Stimulated activated CD8-positive, alpha-beta memory T cell treated with anti-CD3 and anti-CD28 coated beads, Interleukin-7, amount 100 ng/mL, for 1 hour (primary cell): ENCODE measurements at places on chromosomes 4 and X.

DNA sequence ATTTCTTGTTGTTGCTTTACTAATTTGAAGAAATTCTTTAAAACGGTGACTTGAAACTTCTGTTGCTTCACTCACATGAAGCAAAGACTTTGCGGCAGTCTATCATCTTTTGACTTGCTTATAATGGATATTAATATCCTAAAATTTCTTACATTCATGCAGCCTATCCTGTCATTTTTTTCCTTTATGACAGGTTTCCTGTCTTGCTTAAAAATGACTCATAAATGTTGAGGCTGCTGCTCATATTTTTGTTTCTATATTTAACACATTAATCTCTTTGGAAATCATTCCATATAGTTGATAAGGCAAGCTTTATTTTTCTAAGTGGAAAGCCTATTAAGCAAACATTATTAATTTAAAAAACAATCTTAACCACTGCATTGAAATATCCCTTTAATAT, 176.6 kb upstream of the GALNTL6 start:
- DNase-seq, result no peak

DNA sequence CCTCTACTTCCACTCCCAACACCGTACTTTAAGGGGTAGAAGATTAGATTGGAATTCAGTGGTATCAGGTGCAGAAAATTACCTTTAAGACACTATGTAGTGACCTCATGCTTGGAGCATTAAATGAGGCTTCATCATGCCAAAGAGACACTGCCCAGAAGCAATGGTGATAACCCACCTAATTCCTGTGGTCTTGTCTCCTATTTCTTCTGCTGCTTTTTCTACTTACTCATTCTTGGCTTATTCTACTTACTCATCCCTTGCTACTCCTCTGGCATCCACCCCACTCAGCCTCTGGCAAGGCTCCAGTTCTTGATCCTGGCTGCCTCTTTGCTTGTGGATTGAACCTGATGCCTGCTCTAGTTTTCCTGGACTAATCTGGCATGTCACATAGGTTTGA, 62.3 kb upstream of the ADAMTS3 start:
- DNase-seq, result no peak

DNA sequence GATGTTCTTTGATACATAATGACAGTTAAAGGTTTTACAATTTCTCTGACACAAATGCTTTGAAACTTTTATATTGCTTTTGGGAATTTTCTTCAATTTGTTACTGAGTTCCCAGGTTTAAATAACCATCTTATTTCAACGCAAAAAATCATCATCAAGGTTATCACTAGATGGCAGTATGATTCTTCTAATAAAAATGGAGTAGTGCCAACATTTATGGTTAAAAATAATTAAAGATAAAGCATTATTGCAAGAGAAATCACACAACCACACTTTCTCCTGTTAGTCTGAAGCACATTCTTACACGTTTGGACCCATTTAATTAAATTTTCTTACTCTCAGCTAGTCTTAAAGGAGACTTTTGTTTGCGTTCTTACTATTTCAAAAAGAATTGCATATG, 611.3 kb upstream of the CPXCR1 start:
- DNase-seq, result no peak

- no peak for DNase-seq
These were observed 156.2 kb downstream of the ENOX2 start for GRCh38 chrX:130746709-130747342.

GRCh38 chrX:39953879-39954278, 143.9 kb downstream of the BCOR start:
- DNase-seq, result no peak

DNA sequence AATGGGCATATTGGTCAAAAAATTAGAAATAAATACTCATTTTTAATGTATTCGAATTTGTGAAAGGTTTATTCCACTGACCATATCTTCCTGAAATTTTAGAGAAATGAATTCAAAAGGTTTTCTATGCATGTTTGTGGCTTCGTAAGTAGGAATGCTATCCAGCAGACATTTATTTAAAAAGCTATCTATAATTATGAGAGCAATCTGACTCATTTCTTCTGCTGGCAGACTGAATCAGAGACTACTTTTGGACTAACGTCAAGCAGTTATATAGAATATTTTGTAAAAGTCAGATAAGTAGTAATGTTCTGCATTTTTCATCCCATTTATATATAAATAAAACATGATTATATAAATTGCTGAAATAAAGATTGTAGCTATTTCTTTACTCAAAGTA, 125.0 kb downstream of the SPCS3 start:
- no peak for DNase-seq

- no peak for DNase-seq
These were observed 2.6 kb downstream of the DTHD1 start for GRCh38 chr4:36283912-36284465.

DNA sequence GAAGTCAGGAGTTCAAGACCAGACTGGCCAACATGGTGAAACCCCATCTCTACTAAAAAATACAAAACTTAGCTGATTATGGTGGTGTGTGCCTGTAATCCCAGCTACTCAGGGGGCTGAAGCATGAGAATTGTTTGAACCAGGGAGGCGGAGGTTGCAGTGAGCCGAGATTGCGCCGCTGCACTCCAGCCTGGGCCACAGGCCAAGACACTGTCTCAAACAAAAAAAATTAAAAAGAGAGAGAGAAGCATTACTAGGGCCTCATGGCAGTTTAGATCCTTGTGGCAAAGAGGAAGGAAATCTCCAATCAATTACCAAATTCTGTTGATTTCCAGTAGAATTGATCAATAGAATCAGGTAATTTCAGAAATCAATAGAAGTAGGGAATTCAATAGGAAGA, 16.8 kb upstream of the SLC34A2 start:
- DNase-seq, result no peak

DNA sequence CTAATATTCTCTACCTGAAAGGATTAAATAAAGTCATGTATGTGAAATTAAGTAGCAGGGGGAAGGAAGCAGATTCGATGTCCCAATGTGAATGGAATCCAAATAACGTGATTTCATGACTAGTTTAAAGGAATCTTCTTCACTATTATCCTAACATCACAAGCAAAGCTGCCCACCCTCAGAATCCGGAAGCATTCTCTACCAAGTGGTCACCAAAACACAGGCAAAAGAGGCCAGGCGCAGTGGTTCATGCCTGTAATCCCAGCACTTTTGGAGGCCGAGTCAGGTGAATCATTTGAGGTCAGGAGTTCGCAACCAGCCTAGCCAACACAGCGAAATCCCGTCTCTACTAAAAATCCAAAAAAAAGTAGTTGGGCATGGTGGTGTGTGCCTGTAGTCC, 212.9 kb downstream of the LDB2 start:
- DNase-seq, result no peak

DNA sequence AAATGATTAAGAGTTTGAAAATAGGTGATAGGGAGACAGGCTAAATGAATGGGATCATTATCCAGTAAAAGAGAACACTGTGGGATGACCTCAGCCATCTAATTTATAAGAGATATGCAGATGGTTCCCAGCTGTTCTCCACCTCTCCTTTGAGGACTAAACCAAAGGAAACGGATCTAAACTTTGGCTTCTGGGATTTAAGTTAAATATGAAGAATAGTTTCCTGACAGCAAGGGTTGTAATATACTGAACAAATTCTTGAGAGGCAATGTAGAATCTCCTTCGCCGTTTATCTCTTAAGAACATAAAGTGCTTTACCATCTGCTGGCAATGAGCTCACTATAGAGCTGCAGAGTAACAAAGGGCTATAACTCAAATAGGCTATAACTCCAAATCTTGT, 35.4 kb upstream of the HPGDS start:
- DNase-seq, result no peak

DNA sequence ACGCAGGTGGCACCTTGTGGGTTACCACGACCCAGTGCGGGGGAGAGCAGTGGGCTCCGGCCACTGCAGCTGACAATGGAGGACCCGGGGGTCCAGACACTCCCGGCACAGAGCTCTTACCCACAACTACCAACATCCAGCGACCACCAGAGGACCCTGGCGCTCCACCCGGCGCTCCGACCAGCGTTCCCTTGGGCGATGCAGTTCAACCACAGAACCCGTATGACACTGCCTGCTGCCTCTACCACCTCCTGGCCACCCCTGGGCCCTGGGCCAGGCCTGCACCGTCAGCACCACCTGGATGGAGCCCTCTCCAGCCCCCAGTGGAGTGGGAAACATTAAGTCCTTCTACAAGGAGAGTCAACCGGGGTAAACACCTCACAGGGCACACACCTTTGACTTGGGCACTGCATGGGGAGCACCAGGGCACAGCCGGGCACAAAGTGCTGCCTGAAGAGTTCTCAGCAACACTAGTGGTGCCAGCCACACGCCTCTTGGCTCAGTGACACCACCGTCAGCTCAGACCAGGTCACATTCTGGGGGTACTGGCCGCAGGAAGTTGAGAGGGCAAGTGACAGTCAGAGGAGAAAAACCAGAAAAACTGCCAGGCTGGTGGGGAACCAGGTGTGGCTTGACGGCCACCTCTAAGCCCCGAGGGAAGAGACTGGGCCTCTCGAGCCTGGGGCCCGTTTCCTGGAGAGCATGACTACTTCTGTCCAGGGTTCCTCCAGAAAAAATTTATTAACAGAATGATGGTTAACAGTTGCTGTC, 2.6 kb downstream of the CTBP1 start:
- DNase-seq, result no peak

- DNase-seq, result no peak
These were observed 147.1 kb downstream of the EVC2 start for GRCh38 chr4:5561286-5561685.

GRCh38 chrX:42054256-42054655, 130.9 kb upstream of the CASK start:
- DNase-seq, result no peak

DNA sequence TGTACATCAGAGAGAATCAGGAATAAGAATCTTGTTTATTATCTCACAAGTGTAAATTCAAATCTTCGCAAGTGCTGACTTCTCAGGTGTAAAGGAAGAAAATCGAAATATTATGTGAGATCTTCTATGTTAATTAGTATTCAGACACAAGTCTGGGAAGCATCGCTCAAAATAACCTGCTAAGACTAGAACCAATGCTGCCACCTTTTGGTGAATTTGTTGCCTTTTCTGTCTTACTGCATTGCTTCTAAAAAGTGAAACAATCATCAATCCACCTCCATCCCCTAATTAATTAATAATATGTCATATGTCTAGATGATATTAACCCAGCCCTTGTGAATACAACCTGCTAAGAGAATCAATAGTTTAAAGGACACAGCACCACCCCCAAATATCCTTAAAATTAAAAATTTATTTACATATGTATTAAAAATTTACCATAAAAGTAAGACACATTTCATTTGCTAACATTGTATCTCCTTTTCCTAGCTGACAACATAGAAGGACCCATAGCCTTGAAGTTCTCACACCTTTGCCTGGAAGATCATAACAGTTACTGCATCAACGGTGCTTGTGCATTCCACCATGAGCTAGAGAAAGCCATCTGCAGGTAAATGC, 3.5 kb downstream of the EPGN start:
- no peak for DNase-seq

DNA sequence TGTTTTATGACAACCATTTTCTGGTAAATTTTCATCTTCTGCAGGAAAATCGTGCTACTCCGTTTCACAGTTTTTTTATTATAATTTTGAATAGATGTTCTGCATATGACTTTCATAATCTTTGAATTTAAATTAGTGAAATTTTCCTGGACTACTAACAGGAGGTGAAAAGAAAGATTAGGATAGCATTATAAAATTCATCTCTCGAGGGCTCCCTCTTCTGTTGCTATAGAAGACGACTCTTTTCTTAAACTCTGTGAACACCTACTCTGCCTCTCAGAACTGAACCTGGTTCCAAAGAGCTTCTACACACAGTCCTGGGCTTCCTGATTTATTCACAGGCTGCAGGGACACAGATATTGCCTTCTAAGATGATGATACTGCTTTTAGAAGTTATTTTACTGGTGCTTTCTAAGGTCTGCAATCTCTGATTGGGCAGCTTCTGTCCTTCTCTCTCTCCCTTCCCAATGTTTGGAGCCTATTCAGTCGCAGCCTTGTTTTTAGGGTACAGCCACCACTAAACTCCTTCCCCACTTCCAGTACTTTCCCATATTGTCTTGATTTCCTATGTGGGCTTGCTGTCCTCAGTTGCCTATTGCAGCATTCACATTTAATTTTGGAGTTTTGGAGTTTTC, 10.1 kb upstream of the SAP30 start:
- DNase-seq, result no peak

DNA sequence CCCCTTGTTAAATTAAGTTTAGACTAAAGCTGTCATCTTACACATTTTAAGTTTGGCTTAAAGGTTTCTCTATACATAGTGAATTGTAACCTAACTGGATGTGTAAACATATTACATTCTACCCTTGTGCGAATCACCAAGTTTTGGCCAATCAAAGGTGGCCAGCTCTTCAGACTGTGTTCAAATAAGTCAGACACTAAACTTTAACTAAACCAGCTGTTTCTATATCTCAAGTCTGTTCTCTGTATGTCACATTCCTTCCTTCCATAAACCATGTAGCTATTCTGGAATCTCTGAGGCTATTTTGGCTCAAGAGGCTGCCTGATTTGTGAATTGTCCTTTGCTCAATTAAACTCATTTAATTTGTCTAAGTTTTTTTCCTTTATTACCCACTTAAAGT, 6.7 kb downstream of the SULT1B1 start:
- no peak for DNase-seq

DNA sequence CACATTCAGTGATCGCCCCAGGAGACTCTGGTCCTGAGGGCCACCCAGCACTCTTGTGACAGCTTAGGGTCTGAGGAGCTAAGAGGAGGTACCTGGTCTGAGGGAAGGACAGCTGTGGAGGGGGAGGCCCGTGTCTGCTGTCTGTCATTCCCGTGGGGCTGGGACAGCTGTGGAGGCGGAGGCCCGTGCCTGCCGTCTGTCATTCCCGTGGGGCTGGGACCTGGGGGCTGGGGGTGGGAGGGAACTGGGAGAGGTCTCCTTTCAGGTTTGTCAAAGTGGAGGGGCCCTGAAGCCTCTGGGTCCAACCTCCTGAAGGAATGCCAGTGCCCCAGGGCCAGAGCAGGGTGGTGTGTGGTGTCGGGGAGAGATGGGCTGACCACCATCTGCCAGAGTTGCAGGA, 45.0 kb upstream of the ADRA2C start:
- no peak for DNase-seq

- no peak for DNase-seq
These were observed 74.4 kb upstream of the RBMX start for GRCh38 chrX:136954930-136955329.

- DNase-seq, result no peak
These were observed 1402.4 kb downstream of the FAM133A start for GRCh38 chrX:95076449-95076848.

DNA sequence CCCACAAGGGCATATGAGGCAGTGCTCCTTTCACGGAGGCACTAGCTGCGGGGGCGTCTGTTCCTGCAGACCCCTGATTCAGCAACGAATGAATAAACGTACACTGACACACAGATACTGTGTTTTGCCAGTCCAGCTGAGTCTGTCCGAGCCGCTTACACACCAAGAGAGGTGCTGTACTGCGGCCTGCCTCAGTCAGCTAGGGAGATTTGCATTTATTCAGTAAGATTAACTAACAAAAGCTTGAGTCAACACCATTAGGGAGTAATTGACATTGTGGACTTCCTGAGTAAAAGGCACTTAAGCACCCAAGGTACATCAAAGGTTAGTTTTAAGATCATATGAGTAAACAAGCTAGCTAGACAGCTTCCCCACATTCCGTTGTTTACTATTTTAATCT, 31.0 kb upstream of the BEX4 start:
- DNase-seq, result no peak

GRCh38 chr4:176838601-176839433, 46.1 kb upstream of the VEGFC start:
- DNase-seq, result no peak
